Skeletal muscle tissue (tissue), 5 donors: ENCODE measurements at places on chromosomes 6 and 20. TPM values are rescaled to one million over a fixed set of nuclear protein-coding genes. Genes with fewer than 3 reads are reported as not detected.

GRM4 gene
- total RNA-seq = 1.6 TPM

FBXL4 gene
- total RNA-seq = 14.1 TPM

SEMG1 gene
- total RNA-seq = not detected

MCHR2 gene
- not detected for total RNA-seq

RHAG gene
- total RNA-seq = 1.6 TPM

PRPH2 gene
- total RNA-seq = 5.7 TPM

OR2H2 gene
- not detected for total RNA-seq

TMEM30A gene
- total RNA-seq = 63.7 TPM
